ENCODE measurements at places on chromosomes 12 and 14.
A peak's percentile ranks its signal among the peaks of the same experiment; 100 is the strongest.

GRCh38 chr12:106214571-106214970 lies 33.2 kb downstream of the CKAP4 start:
- DNase-seq: peak; percentile 45

DNA sequence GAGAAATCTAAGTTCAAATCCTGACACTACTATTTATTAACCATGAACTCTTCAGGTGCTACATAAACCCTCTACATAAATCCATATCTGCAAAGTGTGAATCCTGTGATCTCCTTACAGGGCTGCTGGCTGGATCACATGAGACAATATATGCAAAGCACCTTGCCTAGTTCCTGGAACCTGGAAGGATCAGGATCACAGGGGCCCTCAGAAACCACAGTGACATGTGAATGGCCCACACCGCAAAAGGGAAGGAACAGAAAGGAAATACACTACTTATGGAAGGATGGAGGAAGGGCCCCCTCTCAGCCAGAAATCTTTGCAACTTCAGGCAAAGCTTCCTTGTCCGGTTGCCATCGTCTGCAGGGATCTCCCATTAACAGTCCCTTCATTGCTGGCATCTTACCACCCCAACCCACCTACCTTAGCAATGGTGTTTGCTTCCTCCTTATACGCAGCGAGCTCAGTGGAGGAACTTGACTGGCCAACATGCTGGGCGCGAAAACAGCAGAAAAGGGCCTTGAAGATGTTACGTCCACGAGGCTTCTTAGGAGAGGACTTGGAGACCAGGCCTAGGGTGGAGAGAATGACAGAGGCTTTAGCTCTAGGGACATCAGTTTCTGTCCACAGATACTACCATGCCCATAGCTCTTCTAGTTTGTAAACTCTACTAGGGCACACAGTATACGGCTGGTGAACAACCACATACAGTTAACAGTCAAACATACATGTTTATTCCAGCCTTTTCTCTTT lies 10.7 kb upstream of the AVIL start:
- DNase-seq: no peak

DNA sequence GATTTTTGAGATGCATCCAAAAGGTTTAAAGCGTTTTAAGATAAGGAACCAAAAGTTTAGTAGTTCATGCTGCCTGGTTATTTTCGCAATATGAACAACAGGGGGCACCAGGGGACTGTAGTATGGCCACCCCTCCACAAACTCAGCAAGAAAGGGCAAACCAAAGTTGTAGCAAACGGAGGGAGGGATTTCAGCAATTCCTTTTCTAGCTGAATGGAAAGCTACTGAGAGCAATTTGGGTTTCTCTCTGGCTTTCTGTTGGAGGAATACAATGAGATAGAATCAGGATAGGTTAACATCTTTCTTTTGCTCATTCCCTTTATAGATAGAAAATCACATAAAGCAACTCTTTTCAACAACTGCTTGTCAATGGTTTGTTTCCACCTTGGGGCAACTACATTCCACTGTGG lies 62.5 kb downstream of the DRAM1 start:
- DNase-seq: peak; percentile 79

DNA sequence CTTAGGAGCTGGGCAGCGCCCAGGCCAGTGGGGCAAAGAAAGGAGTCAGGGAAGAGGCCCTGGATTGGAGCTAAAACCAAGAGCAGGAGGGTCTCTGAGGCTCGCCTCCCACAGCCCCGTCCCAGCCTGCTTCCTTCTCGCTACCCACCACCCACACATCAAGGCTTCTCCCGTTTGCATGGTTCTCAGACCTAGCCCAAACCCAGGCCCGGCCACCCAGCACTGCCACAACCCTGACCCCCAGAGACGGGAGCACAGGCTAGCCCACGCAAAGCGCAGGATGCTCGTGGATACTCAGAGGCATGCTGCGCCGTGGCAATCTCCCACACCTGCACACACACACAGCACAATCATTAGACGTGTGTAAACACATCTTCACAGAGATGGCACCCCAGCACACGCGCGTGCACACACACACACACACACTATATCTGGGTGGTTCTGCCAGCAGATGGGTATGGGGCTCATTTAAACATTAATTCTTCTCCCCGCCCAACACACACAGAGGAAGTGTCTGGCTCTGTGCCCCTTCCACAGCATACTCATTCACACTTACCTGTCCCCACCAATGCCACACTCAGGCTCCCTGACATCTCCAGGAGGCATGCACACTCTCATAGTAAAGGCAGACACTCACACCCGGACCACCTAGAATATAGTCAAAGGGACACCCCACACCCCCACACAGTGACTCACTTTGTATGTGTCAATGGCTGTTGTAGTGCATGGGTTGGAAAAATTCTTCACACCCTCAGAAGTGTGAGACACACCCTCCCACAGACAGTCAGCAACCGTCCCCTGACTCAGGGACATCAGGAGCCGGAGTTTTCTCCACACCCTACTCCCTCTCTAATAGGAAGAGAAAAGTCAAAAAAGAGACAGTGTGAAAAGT lies 1.1 kb downstream of the CARMIL3 start:
- no peak for DNase-seq

- DNase-seq: peak; percentile 90
These were observed 490.9 kb upstream of the TBX3 start for GRCh38 chr12:115174920-115175319.

DNA sequence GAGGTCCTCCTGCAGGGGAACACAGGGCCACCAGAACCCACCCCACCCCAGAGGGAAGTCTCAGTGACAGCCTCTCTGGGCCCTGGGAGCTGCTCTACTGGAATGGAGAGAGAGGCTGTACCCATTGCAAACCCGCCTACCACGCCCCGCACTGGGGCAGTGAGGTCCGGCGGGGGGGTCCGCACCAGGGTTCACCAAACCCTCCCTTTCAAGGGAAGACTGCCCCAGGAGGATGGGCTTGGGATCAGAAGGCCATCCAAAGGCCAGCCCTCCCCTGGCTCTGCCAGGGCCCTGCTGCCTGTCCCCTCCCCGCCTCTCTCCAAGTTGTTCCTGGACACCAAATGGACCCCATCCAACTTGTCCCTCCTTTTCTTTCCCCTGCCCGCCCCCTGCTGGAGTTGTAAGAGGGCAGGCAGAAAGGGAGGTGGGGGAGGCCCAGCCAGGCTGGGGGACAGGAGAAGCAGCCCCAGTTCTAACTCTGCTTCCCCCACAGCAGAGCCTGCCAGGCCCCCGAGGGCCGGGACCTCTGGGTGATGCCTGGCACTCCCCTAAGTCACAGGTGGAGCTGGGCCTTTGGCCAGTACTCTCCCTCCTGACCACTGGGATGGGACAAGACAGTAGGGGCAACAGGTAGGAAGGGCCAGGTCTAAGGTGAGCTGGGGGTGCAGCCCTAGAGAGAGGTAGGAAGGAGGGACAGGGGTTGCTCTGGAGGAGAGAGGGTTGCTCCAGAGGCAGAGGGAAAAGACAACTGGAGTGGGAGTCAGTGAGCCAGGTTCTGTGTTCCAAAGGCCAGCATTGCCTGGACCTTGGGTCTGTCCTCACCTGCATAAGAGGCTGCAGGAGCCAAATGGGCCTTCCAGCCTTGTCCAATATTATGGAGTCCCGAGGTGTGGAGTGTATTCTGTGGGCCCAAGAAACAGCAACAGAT lies 3.2 kb upstream of the DIO3 start:
- no peak for DNase-seq

Measured in islet precursor cell (in vitro differentiated cells).